ENCODE measurements at places on chromosomes 6 and 20. TPM values are rescaled to one million over a fixed set of nuclear protein-coding genes. Genes with fewer than 3 reads are reported as not detected.

The SAYSD1 gene
- 9.2 TPM for total RNA-seq

The WFDC5 gene
- total RNA-seq: not detected

The COL11A2 gene
- total RNA-seq: 2.3 TPM

The RAET1E gene
- not detected for total RNA-seq

The OR2H1 gene
- total RNA-seq: not detected

The TRIM40 gene
- not detected for total RNA-seq

The DACT2 gene
- 4.9 TPM for total RNA-seq

The SLC24A3 gene
- total RNA-seq: 1.0 TPM

The SOX18 gene
- total RNA-seq: 6.5 TPM

The KCNK16 gene
- 2.9 TPM for total RNA-seq

The BMP7 gene
- not detected for total RNA-seq

The SLCO4A1 gene
- total RNA-seq: 6.2 TPM

The MYL9 gene
- total RNA-seq: 16.9 TPM

The NKX2-2 gene
- 3.1 TPM for total RNA-seq

The SPATS1 gene
- not detected for total RNA-seq

The PNLDC1 gene
- not detected for total RNA-seq

The KCNK15 gene
- 3.3 TPM for total RNA-seq

The RIPPLY2 gene
- not detected for total RNA-seq

The BPIFB2 gene
- total RNA-seq: not detected

The NDRG3 gene
- total RNA-seq: 11.9 TPM

The TCP11 gene
- not detected for total RNA-seq

The CTSA gene
- total RNA-seq: 41.0 TPM

The MRPL18 gene
- total RNA-seq: 84.0 TPM

The PTCRA gene
- total RNA-seq: not detected

The HLA-DOA gene
- total RNA-seq: 2.0 TPM

The CLVS2 gene
- not detected for total RNA-seq

The TRIM10 gene
- total RNA-seq: not detected

The KCNB1 gene
- 3.3 TPM for total RNA-seq

The POU3F2 gene
- not detected for total RNA-seq

All from body of pancreas (tissue), 4 donors.